CD4-positive, alpha-beta T cell (primary cell): ENCODE measurements at places on chromosomes 16 and 17. TPM values are rescaled to one million over a fixed set of nuclear protein-coding genes. Genes with fewer than 3 reads are reported as not detected.

Gene GNG13
- total RNA-seq: not detected

Gene CD300E
- 0.98 TPM for total RNA-seq

Gene MILR1
- not detected for total RNA-seq

Gene FLYWCH2
- total RNA-seq: 7.8 TPM

Gene HAP1
- total RNA-seq: 0.11 TPM

Gene WNK4
- total RNA-seq: 0.42 TPM

Gene LYZL6
- not detected for total RNA-seq

Gene CCL11
- total RNA-seq: not detected

Gene TMC5
- total RNA-seq: not detected

Gene TPSB2
- not detected for total RNA-seq

Gene PRSS36
- 0.33 TPM for total RNA-seq

Gene FBXW10
- not detected for total RNA-seq

Gene CCT6B
- total RNA-seq: 4.6 TPM

Gene MYH13
- not detected for total RNA-seq

Gene DPEP3
- total RNA-seq: 0.53 TPM

Gene RPS2
- total RNA-seq: 3,604 TPM

Gene CD300A
- 2.6 TPM for total RNA-seq

Gene FA2H
- not detected for total RNA-seq

Gene SEPTIN1
- total RNA-seq: 161 TPM

Gene EDC4
- total RNA-seq: 145 TPM
